ENCODE measurements at places on chromosomes 2 and 18.

- peak; percentile 50 for DNase-seq
These were observed 35.8 kb downstream of the CIB4 start for GRCh38 chr2:26605195-26605998.

GRCh38 chr2:225165052-225165451 is 122.8 kb upstream of the DOCK10 start:
- no peak for DNase-seq

DNA sequence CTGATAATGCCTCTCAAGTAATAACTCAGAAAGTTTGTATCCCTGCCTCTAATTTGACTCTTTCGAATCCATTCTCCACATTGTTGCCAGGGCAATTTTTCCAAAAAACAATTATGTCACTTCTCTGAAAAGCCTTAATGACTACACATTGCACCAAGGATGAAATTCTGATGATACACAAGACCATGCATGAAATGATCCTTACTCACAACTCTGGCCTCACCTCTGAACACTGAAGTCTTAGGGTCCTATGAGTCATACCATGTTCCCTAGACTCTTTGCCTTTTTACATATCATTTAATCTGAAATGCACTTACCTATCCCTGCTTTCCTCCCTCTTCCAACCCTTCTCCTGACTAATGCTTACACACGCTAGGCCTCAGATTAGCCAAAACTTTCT is 51.0 kb downstream of the WDPCP start:
- DNase-seq, result no peak

- DNase-seq, result no peak
These were observed 47.7 kb upstream of the SCG2 start for GRCh38 chr2:223649554-223650533.

DNA sequence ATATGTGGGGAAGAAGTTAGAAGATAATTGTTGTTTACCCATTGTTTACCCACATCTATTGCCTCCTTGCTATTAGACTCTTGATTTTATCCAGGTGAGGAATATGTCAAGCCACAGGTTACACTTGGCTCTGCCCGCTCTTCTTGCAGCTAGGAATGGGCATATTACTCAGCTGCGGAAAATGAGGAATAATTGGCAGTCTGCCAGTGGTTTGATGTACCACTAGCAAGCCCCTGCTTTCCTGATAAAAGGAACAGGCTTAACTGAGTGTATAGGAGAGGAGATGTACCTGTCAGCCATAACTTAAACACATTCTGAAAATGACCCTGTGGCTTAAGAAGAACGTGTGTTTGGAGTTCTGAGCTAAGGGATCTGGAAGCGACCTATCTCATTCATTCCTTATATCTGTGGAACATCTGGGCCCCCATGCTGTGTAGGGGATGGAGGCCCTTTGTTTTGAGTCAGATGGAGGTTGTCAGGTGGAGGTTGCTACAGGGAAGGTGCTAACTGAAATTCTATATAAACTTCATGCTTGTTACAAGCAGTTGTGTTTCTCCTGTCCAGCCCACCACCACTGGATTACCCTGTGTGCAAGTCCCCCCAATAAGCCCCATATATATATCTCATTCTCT is 4.6 kb upstream of the FMNL2 start:
- no peak for DNase-seq

DNA sequence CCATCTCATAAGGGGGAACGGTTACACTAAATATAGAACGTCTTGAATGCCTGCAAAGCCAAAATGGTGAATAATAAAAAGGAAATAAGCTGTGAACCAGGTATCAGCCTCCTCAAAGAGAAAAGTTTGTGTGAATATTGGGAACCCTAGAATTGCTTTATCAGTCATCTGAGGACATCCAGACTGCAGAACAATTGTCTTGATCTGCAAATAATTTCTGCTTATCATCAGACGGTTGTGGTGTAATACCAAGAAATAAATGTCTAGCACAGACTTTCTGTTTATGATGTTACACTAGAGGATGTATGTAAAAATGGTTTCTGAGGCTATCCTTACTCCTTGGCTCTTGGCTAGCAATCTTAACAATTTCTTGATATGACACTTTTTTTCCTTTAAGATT is 53.5 kb upstream of the SLC25A52 start:
- DNase-seq, result no peak

DNA sequence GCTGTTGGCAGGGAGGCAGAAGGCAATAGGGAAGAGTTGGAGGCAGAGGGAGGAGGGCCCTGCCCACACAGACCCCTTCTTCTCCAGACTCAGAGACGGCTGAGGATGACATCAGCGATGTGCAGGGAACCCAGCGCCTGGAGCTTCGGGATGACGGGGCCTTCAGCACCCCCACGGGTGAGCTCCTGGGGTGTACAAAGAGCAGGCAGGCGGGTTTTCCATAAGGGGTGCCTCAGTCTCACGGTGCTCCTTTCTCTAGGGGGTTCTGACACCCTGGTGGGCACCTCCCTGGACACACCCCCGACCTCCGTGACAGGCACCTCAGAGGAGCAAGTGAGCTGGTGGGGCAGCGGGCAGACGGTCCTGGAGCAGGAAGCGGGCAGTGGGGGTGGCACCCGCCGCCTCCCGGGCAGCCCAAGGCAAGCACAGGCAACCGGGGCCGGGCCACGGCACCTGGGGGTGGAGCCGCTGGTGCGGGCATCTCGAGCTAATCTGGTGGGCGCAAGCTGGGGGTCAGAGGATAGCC is 10.0 kb downstream of the SPEG start:
- DNase-seq, result peak; percentile 69

GRCh38 chr2:128359841-128360240 is 41.2 kb upstream of the HS6ST1 start:
- no peak for DNase-seq

- peak; percentile 10 for DNase-seq
These were observed 33.8 kb upstream of the CYP1B1 start for GRCh38 chr2:38109732-38110181.

GRCh38 chr2:136206613-136207012 is 88.7 kb upstream of the CXCR4 start:
- peak; percentile 31 for DNase-seq

DNA sequence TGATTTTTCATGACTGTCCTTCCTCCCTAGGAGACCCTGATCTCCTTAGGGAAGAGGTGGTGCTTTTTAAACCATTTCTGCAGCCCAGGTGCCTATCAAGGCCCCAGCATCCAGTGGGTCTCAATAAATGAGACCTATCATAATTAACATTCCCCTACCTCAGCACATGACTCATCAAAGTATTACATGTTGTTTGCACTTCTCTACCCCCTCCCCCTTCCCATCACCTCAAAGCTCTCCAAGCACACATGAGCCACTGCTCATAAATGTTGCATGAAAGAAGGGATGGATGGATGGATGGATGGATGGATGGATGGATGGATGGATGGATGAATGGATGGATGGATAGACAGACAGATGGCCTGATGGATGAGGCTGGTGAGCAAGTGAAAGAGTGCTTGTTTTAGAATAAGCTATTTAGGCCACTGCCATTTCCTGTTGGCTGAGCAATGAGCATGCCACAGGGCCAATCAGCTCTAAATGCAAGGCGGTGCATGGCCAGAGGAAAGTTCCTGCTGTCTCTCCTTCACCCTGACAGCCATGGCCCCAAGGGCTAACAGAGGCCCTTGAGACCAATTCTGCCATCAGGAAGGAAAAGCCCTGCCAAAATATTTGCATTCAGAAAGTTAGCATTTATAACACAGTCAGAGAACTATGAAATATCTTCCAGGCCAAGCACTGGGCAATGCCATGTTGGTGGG is 20.9 kb upstream of the STEAP3 start:
- DNase-seq, result no peak

DNA sequence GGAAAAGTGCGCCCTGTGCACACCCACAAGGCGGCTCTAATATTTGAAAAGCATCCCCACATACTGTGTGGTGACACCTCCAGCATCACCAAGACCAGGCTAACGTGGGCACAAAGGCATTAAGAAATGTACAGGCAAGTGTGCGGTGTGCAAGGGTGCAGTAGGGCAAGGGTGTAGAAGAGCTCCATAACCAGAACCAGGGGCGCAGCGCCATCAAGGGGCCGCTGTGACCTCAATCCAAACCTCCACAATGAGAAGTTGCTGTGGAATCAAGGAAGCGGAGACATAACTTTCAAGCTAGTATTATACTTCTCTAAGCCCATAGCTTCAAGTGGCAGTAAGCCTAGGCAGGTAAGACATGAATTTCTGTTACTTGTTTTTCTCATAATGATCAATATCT is 13.0 kb downstream of the L3MBTL4 start:
- no peak for DNase-seq

GRCh38 chr2:150076281-150076680 is 411.2 kb downstream of the RND3 start:
- no peak for DNase-seq

- DNase-seq, result no peak
These were observed 13.0 kb downstream of the VPS4B start for GRCh38 chr18:63409301-63409700.

DNA sequence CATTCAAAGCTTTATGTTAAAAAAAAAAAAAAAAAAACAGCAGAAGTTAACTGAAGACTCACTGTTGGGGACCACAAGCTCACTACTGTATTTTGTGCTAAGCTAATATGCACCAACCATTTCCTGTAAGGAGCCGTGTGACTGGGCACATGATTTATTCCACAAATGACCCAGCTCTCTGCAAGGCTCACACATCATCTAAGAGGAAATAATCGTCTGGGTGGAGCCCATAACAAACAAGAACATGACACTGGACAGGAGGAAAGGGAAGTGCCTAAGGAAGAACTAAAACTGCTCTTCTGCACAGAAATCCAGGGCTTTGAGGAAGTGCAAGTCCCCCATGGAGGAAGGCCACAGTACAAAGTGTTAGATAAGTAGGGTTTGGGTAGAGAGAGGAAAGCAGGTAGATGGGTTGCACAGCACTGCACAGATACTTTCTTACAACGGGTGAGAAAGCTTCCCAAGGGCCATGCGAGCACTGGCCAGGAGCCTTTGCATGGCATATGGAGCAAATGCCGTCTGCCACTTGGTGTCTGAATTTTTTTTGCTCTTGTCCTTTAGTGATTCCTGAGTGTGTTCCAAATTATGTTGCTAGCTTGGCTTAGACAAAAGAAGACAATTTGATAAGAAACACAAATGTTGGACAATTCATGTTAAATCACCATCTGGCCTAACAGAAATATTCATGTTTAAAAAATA is 24.4 kb downstream of the NFE2L2 start:
- DNase-seq, result no peak

- DNase-seq, result no peak
These were observed 369.2 kb downstream of the NYAP2 start for GRCh38 chr2:225768741-225769140.

DNA sequence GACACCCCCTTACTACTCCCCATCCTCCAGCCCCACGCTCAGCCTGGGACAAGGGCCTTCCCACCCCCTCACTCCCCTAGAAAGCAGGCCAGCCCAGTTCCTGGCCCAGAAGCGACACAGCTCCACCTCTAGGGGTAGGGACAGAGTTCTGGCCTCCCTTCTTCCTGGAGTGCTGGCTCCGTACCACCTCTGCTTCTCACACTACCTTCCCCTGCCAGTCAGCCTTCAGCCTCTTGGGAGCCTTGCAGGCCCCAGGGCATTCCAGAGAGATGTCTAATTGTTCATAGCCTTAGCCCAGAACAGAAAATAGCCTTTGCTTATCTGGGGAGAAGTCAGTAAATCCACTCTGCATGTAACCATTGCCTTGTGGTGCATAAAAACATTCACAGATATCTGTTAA is 13.1 kb upstream of the CATIP start:
- DNase-seq, result no peak

DNA sequence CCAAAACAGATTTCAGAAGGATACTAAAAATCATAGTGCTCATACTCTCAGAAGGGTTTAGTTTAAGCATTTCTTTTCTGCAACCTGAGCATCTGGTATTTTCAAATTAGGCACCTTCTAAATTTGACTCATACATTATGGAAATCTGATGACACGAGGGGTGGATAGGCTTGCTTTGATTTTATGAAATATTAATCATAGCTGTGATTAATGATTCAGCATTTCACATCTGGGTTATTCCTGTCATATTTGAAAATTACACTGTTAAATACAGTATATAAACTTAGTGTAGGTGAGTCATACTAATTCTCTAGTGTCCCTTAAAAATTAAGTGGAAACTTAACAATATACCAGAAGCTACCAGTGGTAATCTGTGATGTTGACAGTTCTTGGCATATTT is 47.7 kb downstream of the MRPS9 start:
- no peak for DNase-seq

GRCh38 chr2:113679457-113679856 is 52.4 kb downstream of the RABL2A start:
- no peak for DNase-seq

DNA sequence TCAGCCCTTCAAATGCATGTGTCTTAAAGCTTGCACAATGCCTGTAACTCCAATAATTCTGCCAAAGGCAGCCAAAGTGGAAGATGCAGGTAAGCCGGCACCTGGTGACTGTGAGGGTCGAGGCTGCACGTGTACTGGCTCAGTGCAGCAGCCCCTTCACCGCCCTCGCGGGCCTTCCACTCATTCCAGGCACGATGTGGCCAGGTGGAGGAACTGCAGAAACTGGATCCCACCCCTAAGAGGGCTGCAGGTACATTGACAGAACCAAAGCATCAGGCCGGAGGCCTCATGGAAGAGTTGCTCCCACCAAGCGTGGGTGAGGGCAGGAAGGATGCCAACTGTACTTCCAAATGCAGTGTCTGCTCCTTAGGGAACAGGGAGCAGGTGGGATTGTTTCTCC is 253.4 kb downstream of the HDAC4 start:
- no peak for DNase-seq

DNA sequence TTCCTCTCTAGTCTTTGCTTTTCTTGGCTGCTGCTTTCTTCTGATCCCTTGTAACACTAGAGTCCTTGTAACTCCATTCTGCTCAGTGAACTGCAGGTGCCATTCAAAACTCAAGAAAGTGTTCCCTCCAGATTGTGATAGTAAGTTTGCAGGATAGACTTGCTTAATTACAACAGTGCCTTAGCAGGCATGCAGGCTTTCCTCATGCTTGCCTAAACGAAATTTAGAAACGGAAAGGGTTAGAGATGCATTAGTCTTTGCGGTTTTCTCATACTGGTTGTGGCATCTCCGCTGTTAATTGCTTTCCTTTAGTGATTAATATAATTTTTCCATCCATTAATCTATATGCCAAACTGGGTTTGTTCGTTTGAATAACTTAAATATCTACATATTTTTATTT is 82.9 kb downstream of the DOK6 start:
- no peak for DNase-seq

- DNase-seq, result no peak
These were observed 34.4 kb downstream of the USP14 start for GRCh38 chr18:192801-193200.

GRCh38 chr18:51196811-51197660 is 445 bp downstream of the MEX3C start:
- DNase-seq, result no peak

DNA sequence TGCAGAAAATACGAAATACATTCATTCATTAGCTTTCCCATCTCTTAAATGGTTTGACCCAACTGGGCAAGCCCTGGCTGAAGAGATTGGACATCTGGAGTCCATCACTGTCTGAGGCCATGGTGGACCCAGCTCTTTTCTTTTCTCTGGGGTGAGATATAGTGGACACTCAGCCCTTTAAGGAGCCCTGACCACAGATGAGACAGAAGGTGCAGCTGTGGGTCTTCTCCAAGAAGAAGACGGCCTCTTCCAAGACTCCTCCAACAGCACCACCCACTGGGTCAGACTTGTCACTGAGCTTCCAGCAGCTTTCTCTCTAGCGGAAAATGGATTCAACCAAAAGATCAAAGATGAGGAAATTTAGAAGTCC is 27.2 kb downstream of the TWIST2 start:
- DNase-seq, result no peak
